Stomach (tissue), 19 donors: ENCODE measurements at places on chromosomes 1 and 21. TPM values are rescaled to one million over a fixed set of nuclear protein-coding genes. Genes with fewer than 3 reads are reported as not detected.

GRCh38 chr1:9127395-9128165, 1.3 kb downstream of the GPR157 start:
- H3K4me1 ChIP-seq = peaks cover 41% of the 10 kb centered on the region
- no peaks in the 10 kb centered on the region for H3K27me3 ChIP-seq
- no peak for DNase-seq
- H3K36me3 ChIP-seq = no peaks in the 10 kb centered on the region

CHODL gene
- polyA plus RNA-seq = not detected

DNA sequence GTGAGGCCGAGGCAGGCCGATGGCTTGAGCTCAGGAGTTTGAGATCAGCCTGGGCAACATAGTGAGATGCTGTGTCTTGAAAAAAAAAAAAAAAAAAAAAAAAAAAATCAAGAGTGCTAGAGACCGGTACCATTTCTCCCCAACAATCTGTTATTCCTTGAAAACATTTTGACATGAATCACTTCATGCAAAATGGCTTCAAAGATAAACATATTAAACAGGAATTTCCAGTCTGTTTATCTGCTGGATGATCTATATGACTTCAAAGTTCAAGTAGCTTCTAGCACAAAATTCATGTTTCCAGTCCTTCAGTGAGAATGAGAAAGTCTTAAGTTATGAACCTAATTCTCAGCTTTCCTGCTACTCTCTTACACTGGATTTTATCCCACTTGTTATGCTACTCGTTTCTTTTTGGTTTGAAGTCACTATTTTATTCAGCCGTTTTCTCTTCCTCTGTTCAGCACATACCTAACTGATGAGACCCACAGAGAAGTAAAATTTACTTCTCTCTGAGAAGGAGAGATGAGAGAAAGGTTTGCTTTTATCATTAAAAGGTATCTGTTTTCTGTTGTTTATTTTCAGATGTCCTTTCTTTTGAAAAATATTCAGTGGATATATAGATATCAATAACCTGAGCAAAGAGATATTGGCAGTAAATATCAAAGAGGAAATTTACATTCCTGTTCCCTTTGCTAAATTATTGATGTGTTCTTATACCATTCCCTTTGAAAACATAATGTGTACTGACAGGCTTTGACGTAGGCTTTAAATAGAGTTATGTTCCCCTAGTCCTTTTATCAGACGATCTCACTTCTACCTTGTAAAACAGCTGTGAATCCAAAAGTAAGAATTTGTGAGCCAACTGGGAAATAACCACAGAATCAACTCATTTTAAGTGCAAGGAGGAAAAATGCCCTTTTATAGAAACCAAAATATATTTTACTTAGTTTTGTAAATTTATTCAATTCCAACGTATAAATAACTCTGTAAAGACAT, 38.2 kb downstream of the CD46 start:
- H3K36me3 ChIP-seq = no peaks in the 10 kb centered on the region
- no peak for DNase-seq
- H3K4me3 ChIP-seq = no peak overlapping the region
- peaks cover 22% of the 10 kb centered on the region for H3K4me1 ChIP-seq

DNA sequence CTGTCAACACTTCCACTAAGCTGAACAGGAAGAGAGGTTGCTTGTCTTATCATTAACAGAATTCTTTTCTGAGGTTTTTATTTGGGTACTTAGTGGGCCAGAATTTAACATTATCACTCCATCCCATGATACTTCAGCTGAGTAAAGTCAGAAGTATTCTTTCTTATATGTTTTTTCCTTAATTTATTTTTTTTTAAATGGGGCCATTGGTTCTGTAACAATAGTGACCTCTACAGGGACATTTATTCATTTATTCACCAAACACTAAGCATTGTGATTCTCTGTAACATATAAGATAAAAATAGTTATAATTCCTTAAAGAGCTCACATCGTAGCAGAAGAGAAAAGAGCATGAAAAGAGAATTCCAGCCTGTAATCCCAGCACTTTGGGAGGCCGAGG, 9.8 kb downstream of the GREM2 start:
- DNase-seq = no peak
- no peaks in the 10 kb centered on the region for H3K36me3 ChIP-seq
- no peak overlapping the region for H3K27ac ChIP-seq
- no peak overlapping the region for H3K4me3 ChIP-seq
- peaks cover 4% of the 10 kb centered on the region for H3K4me1 ChIP-seq

GRCh38 chr1:87410776-87411480, 82.2 kb downstream of the LMO4 start:
- no peak overlapping the region for H3K4me3 ChIP-seq
- no peaks in the 10 kb centered on the region for H3K4me1 ChIP-seq
- H3K36me3 ChIP-seq = no peaks in the 10 kb centered on the region

GRCh38 chr1:30275926-30276764, 447.2 kb downstream of the MATN1 start:
- no peak overlapping the region for H3K27ac ChIP-seq
- no peak for DNase-seq
- H3K4me3 ChIP-seq = no peak overlapping the region
- H3K4me1 ChIP-seq = no peaks in the 10 kb centered on the region
- H3K27me3 ChIP-seq = no peaks in the 10 kb centered on the region
- no peaks in the 10 kb centered on the region for H3K36me3 ChIP-seq

IQCC gene
- 2.1 TPM for polyA plus RNA-seq

DNA sequence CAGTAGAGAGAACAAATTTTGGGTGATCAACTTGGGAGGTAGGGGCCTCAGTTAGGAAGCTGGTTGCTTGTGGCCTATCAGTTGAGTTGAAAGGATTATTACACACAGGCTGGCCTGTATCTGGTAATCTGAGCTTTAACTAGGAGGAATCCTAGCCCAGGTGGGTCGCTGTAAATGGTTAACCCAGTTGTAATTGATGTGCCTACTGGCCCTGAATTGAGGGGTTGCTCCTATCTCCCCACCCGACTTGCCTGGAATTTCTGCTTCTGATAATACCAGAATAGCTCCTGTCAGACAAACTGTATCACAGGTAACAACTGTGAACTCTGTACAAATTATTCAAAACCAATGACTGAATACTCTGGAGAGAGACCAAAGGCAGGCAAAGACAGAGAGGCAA, 210.4 kb upstream of the RUNX1 start:
- no peaks in the 10 kb centered on the region for H3K27me3 ChIP-seq
- DNase-seq = no peak
- H3K36me3 ChIP-seq = no peaks in the 10 kb centered on the region
- peaks cover 28% of the 10 kb centered on the region for H3K4me1 ChIP-seq

DNA sequence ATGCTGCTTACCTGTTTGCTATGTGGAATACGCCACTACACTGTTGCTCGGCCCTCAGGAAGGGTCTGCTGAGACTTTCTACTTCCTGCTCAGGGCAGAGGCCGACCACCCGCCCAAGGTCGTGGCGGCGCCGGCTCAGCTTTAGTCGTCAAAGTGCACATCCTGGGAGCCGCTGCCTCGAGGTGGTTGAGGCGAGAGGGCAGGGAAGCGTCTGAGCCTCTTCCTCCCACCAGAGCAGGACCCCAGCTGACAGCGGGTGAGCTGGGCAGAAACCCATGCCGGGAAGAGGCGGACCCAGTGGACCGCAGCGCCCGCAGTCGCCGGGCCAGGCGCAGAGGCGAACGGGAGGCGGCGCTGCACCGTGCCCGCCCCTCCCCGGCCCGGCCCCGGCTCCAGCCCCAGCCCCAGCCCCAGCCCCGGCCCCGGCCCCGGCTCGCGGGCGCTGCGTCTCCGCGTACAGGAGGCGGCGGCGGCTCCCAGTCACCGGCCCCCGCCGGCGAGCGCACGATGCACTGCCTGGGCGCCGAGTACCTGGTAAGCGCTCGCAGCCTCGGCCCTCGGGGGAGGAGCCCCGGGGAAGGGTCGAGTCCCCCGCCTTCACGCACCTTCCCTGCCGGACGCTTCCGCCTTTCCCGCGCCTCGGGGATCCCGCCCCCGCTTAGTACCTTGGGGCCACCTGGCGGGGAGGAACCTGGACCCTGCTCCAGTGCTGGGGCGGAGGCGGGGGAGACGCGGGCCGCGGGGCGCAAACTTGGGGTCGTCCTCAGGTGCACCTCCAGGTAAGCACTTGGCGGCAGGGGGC, at the start of gene SLC44A3:
SLC44A3 (plus strand) TSS at position 413 of the 802 bp plus-strand sequence; CDS start at position 508, 95 bp downstream.
- H3K36me3 ChIP-seq = peaks cover 3% of the 10 kb centered on the region
- peak within 1 kb of the TSS; percentile 87 for H3K27ac ChIP-seq
- H3K4me1 ChIP-seq = peaks cover 8% of the 10 kb centered on the region
- peak within 1 kb of the TSS; percentile 70 for H3K4me3 ChIP-seq
- no peaks in the 10 kb centered on the region for H3K27me3 ChIP-seq
- peak; percentile 89 for DNase-seq

GRCh38 chr1:164504749-164505148, 54.2 kb upstream of the PBX1 start:
- H3K4me3 ChIP-seq = no peak overlapping the region
- no peaks in the 10 kb centered on the region for H3K36me3 ChIP-seq
- no peaks in the 10 kb centered on the region for H3K4me1 ChIP-seq
- no peaks in the 10 kb centered on the region for H3K27me3 ChIP-seq
- DNase-seq = no peak

LORICRIN gene
- polyA plus RNA-seq = not detected

GRCh38 chr1:68819190-68819829, 322.4 kb upstream of the DEPDC1 start:
- H3K27ac ChIP-seq = no peak overlapping the region
- H3K36me3 ChIP-seq = no peaks in the 10 kb centered on the region
- H3K4me1 ChIP-seq = no peaks in the 10 kb centered on the region
- H3K4me3 ChIP-seq = no peak overlapping the region
- DNase-seq = no peak

LRRN2 gene
- polyA plus RNA-seq = not detected

OR1C1 gene
- not detected for polyA plus RNA-seq

CITED4 gene
- polyA plus RNA-seq = 8.6 TPM

GRCh38 chr1:3375245-3375644, 79.2 kb upstream of the ARHGEF16 start:
- DNase-seq = no peak
- no peaks in the 10 kb centered on the region for H3K4me1 ChIP-seq
- H3K36me3 ChIP-seq = no peaks in the 10 kb centered on the region
- H3K4me3 ChIP-seq = no peak overlapping the region

IL12RB2 gene
- polyA plus RNA-seq = 0.18 TPM

- H3K27me3 ChIP-seq = peaks cover 5% of the 10 kb centered on the region
- H3K4me3 ChIP-seq = no peak overlapping the region
- no peaks in the 10 kb centered on the region for H3K36me3 ChIP-seq
- no peak for DNase-seq
- H3K27ac ChIP-seq = no peak overlapping the region
Observed at GRCh38 chr1:18128298-18128697, 20.7 kb downstream of the IGSF21 start.

DNA sequence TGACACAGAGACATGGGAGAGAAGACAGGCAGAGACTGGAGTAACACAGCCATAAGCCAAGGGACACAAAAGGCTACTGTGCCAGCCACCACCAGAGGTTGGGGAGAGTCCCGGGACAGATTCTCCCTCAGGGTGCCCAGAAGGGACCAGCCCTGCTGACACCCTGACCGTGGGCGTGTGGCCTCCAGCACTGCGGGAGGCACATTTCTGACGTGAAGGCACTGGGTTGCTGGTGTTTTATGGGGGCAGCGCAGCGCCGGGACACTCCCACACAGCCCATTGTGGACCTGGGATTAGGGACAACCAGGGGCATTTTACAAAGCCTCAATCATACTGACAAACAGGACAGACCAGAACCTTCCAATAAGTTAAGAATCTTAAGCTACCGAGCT, 26.2 kb downstream of the PRDM15 start:
- DNase-seq = no peak

DNA sequence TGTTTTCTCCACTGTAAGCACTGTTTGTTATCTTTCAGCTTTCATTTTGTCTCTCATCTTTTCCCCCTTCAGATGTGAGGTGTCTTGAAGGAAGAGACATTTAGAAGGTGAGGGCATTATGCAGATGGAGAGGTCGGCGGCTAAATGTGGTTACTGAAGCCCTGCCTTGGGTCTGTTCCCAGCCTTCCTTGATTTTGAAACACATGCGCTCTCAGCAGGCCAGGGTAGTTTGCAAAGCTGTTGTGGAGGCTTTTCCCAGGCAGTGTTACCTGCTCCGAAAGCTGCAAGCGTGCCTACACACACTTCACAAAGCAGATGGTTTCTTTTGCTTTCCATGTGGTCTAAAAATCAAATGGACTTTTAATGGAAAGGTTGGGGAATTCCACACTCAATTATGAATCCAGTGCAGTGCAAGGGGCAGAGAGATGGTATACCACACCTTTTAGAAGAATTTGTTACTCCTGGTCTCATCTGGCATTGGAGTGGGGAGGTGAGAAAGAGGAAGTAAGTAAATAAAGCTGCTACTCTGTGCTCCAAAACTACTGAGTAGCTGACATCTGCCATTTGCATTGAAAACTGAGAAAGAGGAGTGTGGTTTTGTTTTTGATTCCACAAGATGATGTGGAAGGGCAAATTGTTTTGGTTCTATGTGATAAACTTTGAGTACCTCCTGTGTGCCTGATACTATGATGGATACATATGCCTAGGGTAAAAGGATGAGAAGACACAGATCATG, 91.9 kb downstream of the NFIA start:
- H3K36me3 ChIP-seq = no peaks in the 10 kb centered on the region
- H3K4me3 ChIP-seq = no peak overlapping the region
- no peak for DNase-seq
- peaks cover 31% of the 10 kb centered on the region for H3K4me1 ChIP-seq

GRCh38 chr1:119364640-119365039, 3.9 kb upstream of the HAO2 start:
- H3K4me1 ChIP-seq = no peaks in the 10 kb centered on the region
- no peaks in the 10 kb centered on the region for H3K27me3 ChIP-seq
- H3K36me3 ChIP-seq = no peaks in the 10 kb centered on the region
- no peak for DNase-seq
- no peak overlapping the region for H3K27ac ChIP-seq

DNA sequence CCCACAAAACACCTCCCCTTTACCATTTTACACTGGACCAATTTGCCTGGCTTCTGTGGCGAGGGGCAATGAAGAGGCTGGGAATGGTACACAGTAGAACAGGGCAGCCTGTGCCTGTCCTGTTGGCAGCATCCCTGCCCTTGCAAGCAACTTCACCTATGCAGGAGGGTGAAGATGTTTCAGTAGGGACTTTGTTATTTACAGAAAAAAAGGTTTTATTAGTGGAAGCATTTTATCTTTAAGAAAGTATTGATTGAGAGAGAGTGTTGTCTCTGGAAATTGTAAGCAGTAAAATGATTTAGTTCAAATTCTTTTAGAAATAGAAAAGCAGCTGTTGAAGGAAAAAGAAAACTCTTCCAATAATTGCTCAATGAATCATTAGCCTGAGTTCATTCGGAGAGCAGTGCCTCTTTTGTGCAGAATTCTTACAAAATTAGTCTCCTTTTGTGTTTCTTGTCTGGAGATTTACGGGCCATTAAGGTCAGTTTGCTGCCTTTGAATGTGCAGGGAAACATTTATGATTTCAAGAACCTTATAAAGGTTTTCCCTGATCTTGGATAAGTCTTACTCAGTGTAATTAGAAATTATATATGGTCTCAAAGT, 49.1 kb downstream of the HHAT start:
- no peak overlapping the region for H3K4me3 ChIP-seq
- no peak overlapping the region for H3K27ac ChIP-seq
- no peaks in the 10 kb centered on the region for H3K36me3 ChIP-seq
- no peaks in the 10 kb centered on the region for H3K27me3 ChIP-seq
- H3K4me1 ChIP-seq = no peaks in the 10 kb centered on the region

HNRNPCL2 gene
- polyA plus RNA-seq = not detected

- no peaks in the 10 kb centered on the region for H3K36me3 ChIP-seq
- no peak overlapping the region for H3K4me3 ChIP-seq
- no peak for DNase-seq
- no peaks in the 10 kb centered on the region for H3K4me1 ChIP-seq
- no peaks in the 10 kb centered on the region for H3K27me3 ChIP-seq
- H3K27ac ChIP-seq = no peak overlapping the region
Observed at GRCh38 chr1:190320952-190321351, 156.7 kb downstream of the BRINP3 start.

TSPAN1 gene
- polyA plus RNA-seq = 131 TPM

GRCh38 chr1:54012008-54012325, 6.0 kb downstream of the LDLRAD1 start:
- no peak overlapping the region for H3K27ac ChIP-seq
- no peaks in the 10 kb centered on the region for H3K27me3 ChIP-seq
- no peaks in the 10 kb centered on the region for H3K36me3 ChIP-seq
- no peak for DNase-seq
- H3K4me1 ChIP-seq = no peaks in the 10 kb centered on the region
- no peak overlapping the region for H3K4me3 ChIP-seq
